Bone marrow (tissue), 2 donors: ENCODE measurements at places on chromosomes 13 and 19.

GRCh38 chr13:92972751-92973150 is 253.9 kb upstream of the GPC6 start:
- no peak for DNase-seq

DNA sequence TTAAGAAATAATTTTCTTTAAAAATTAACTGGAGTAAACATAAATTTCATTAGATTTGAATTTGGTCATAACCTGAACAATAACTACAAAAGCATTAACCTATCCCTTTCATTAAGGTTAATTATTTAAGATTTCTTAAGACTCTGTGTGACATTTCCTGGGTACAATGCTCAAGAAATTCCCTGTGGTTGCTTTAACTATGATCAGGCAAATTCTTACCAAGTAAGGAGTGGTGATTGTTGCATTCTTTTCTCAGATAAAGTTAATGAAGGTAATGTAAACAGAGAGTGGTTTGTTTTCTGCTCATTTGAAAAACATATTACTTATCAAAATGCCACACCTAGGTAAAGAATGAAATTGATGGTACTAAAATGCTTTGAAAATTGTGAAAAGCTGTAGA is 114.8 kb upstream of the MIR17HG start:
- no peak for DNase-seq

DNA sequence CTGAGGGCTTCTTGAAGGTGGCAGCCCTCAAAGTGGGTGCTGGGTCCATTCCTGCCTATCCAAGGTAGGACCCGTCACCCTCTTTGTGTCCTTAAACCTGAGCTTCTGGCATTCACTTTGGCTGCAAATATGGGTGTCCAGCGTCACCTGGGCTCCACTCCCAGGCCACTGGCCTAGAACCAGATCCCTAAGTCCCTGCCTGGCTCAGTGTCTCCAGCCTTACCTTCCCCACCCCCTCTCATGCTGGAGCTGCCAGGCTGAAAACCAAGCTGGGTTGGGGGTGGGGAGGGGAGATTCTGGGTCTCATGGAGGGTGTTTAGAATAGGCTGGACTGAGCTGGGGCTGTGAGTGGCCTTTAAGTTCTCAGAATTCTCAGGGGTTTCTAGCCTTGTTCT is 12.4 kb downstream of the PDE4A start:
- DNase-seq, result no peak

- no peak for DNase-seq
These were observed 33.7 kb upstream of the ZNF724 start for GRCh38 chr19:23283925-23284324.

DNA sequence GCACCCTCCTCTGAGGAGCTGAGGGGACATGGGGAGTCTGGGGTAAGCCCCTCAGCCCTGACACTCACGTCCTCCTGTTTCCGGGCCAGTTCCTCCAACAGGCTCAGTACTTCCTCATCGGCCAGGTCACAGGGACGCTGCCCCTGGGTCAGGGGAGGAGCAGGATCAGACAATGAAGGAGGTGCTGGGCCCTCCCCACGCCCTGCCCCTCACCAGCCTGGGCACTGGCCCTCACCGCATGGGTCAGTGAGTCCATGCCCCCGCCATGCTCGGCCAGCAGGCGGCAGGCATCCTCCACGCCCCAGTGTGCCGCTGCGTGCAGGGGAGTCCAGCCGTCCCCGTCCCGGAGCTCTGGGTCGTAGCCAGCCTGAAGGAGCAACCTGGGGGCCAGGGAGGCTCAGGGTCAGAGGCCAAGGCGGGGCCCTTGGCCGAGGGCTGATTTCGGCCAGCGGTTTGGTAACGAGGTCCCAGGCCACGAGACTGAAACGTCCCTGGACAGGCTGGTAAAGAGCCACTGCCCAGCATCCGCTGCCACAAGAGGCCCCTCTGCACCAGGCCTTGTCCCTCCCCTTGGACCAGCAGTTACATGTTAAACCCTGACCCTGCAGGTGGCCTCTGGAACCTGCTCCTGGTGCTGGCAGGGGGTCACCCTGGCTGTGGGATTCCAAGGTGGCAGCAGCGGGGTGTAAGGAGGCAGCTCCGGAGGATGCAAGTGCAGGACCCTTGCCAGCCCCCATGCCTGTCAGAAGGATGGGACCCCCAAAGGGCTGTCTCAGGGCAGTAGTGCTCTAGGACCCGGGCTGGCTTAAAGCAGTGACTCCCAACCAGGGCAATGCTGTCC is 18.5 kb downstream of the PPP1R12C start:
- no peak for DNase-seq

DNA sequence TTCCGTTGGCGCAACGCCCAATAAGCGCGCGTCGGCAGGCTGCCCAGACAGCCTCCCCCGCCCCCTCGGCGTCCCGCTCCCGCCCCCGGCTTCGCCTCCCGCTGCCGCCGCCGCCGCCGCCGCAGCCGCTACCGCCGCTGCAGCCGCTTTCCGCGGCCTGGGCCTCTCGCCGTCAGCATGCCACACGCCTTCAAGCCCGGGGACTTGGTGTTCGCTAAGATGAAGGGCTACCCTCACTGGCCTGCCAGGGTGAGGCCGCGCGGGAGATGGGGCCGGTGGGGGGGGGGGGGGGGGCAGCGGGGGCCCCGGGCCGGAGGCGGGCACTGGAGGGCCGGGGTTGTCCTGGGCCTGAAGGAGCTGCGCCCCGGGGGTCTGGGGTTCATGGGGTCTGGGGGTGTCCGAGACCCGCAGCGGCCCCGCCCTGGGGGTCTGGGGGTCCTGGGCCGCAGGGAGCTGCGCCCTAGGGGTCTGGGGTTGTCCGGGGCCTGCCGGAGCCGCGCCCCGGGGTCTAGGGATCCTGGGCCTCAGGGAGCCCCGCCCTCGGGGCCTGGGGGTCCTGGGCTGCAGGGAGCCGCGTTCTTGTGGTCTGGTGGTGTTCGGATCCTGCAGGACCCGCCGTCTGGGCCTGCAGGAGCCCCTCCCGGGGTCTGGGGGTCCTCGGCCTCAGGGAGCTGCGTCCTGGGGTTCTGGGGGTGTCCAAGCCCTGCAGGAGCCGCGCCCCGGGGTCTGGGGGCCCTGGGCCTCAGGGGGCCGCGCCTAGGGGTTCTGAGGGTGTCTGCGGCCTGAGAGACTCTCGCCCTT is at the start of gene HDGFL2:
HDGFL2 (plus strand) TSS at position 124 of the 801 bp plus-strand sequence; CDS start at position 178, 54 bp downstream.
- DNase-seq, result no peak

DNA sequence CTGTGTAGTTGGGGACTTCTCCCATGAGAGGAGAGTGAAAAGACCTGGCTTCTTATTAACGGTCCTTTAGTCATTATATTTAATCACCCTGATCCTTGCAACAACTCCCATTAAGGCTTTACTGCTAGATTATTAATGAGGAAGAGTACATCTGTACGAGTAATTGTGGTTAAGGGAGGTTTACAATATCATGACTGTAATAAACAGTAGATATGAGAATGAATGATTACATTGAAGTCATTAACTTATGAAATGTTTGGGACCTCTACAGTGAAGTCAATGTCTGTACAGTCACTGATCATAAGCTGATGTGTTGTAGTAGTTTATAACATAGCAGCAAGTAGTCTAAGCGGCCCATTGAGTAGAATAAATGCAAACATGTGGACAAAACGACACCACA is 24.7 kb downstream of the FGF9 start:
- DNase-seq, result no peak

DNA sequence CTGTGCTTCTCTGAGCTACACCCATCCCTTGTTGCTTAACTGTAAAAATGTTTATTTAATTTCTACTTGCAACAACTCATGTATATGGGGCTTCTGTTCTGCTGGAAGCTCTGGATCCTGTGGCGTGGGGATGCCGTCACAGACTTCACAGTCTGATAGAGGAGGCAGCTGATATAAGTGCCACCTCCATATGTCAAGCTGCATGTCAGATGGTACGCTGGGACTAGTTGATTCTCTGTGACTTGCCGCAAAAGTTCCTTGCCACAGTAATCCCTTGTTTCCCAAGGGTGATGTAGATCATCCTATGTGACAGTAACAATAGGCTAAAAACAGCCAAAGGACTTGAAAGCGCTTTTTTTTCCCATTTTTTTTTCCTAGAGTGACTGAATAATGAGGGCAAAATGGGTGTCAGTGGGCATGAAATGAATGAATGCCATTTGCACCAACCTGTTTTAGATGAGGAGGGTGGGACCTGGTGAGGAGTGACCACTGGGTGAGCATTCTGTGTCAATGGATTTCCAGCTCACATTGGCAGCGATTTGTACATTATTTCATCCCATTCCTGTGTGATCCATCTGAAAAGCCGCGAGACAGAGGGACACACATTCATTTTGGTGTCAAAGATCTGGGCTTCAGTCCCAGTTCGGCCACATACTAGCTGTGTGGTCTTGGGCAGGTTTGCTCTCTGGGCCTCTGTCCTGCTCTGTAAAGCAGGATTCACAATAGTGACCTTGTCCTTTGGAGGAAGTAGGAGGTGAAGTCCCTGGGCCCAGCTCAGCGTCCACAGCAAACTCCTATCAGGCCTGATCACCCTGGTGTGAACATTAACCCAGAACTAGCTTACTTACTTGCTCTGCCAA is 88.9 kb upstream of the RNF113B start:
- DNase-seq, result no peak
